Astrocyte of the spinal cord (primary cell): ENCODE measurements at places on chromosomes 11 and 22.

- DNase-seq = no peak
Measured at GRCh38 chr11:32796425-32796824, 2.0 kb upstream of the CCDC73 start.

DNA sequence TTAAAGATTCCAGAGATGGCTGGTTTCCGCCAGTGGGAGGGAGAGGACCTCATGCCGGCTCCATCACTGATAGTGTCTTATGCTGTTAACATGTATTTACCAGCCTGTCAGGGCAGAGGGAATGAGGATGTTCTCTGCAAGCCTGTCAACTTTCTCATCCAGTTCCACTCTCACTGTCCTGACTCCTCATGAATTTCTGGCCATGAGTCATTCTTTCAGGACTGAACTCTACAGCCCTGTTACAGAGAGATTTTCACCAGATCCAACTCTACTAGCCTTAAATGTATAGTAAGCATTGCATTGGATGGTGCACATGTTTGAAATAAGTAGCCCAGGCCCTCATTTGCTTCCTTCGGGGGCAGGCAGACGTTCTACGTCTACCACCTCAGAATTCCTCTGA is 387.7 kb downstream of the TMEM135 start:
- no peak for DNase-seq

GRCh38 chr22:20960609-20961008 is 6.4 kb upstream of the AIFM3 start:
- DNase-seq = no peak

- peak; percentile 63 for DNase-seq
Measured at GRCh38 chr22:45493286-45493771, 9.4 kb upstream of the FBLN1 start.

- DNase-seq = peak; percentile 34
Measured at GRCh38 chr11:68840661-68841653, 759 bp downstream of the CPT1A start.
